ENCODE measurements at places on chromosomes 1 and 21. TPM values are rescaled to one million over a fixed set of nuclear protein-coding genes. Genes with fewer than 3 reads are reported as not detected.

CLDN17 gene
- not detected for total RNA-seq

TCP10L gene
- total RNA-seq = 0.80 TPM

CRP gene
- not detected for total RNA-seq

CD52 gene
- total RNA-seq = not detected

CADM3 gene
- total RNA-seq = 0.14 TPM

BEND5 gene
- total RNA-seq = not detected
